Mesothelial cell of epicardium (in vitro differentiated cells): ENCODE measurements at places on chromosomes 3 and 15.

DNA sequence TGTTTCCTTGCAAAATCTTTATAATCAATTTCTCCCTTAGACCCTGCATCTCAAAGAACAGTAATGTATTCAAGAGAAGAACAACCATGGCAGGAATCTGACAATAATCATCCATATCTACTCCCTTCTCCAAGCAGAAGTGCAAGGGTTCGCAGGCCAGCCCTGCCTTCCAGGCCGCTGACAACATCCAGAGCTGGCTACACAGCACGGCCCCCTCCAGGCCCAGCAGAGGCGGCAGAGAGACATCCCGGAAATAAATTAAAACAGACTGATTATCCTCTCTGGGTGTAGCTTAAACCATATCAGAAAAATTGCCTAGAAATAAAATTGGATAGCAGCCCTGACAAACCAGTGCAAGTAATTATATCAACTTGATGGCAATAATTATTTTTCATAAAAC lies 223.3 kb downstream of the FAM43A start:
- H3K4me1 ChIP-seq = peaks cover 2% of the 10 kb centered on the region
- DNase-seq = no peak
- no peak overlapping the region for H3K27ac ChIP-seq
- H3K4me3 ChIP-seq = no peak overlapping the region

DNA sequence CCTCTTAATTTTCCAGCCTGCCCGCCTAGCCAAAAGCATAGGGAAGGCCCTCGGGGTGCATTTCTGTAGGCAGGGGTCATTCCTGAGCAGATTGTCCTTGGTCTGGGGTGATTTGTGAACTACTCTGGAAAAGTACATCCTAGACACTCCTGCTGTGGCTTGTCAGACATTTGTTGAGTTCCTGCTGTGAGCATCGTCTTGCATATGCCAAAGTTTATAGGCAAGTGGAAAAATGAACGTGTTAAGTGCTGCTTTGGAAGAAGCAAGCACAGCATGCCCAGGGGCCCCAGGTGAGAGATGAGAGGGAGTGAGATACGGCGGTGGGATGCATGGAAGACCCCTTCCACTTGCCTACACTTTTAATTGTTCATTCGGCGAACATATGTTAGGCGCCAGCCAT lies 237.7 kb upstream of the ST8SIA2 start:
- H3K4me1 ChIP-seq = peaks cover 50% of the 10 kb centered on the region
- no peak overlapping the region for H3K27ac ChIP-seq
- H3K4me3 ChIP-seq = no peak overlapping the region

GRCh38 chr3:186277268-186277909 lies 84.6 kb downstream of the DGKG start:
- no peak for DNase-seq
- H3K27me3 ChIP-seq = peaks cover 52% of the 10 kb centered on the region
- no peak overlapping the region for H3K4me3 ChIP-seq
- H3K36me3 ChIP-seq = no peaks in the 10 kb centered on the region
- H3K4me1 ChIP-seq = peaks cover 4% of the 10 kb centered on the region

- H3K27ac ChIP-seq = no peak overlapping the region
- H3K4me3 ChIP-seq = no peak overlapping the region
- no peak for DNase-seq
- peaks cover 14% of the 10 kb centered on the region for H3K4me1 ChIP-seq
- no peaks in the 10 kb centered on the region for H3K27me3 ChIP-seq
- no peaks in the 10 kb centered on the region for H3K36me3 ChIP-seq
These were observed 71.1 kb downstream of the MGLL start for GRCh38 chr3:127751163-127751621.

DNA sequence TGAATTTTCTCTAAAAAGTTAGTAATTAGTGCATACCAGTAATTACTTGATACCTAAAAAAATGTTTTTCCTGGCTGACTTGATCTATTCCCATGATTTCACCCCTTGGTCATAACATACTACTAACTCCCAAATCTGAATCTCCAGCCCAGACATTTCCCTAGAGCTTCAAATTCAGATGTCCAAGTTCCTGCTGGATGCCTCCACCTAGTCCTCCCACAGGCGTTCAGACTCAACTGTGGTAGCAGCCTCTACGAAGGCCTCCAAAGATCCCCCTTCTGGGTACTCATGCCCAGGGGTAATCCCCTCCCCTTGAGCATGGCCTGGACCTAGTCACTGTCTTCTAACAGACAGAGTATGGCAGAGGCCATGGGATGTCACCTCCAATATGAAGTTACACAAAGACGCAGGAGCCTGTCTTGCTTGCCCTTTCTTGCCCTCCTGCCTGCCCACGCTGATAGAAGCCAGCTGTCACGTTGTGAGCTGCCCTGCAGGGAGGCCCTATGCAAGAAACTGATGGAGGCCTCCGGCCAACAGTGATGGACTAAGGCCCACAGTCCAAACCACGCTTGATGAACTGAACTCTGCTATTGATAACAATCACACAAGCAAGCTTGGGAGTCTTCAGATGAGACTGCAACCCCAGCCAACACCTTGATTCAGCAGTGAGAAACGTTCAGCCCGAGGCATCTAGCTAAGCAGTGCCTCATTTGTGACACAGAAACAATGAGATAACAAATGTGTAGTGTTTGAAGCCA lies 8.6 kb upstream of the FBN1 start:
- DNase-seq = no peak
- H3K4me3 ChIP-seq = no peak overlapping the region
- H3K27me3 ChIP-seq = no peaks in the 10 kb centered on the region
- no peaks in the 10 kb centered on the region for H3K4me1 ChIP-seq

- H3K27me3 ChIP-seq = no peaks in the 10 kb centered on the region
- no peak overlapping the region for H3K4me3 ChIP-seq
- H3K4me1 ChIP-seq = peaks cover 13% of the 10 kb centered on the region
- DNase-seq = no peak
These were observed 12.7 kb downstream of the KLHL25 start for GRCh38 chr15:85782064-85782463.

DNA sequence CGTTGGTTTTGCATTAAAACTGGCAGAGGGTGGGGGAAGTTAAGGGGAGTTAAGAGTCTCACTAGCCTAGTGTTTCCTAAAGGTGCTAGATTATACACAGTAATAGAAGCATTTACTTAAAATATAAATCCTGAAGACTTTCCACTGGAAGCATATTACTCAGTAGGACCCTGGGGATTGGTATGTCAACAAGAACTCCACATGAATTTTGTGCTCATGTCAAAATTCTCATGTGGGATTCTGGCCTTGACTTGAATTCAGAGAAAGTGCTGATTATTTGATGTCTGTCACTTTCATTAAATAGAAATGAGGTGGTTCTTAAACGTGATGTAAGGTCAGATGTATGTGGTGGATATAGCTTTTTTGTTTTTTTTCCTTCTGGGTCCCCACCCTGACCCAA lies 997.2 kb downstream of the TUSC7 start:
- H3K27me3 ChIP-seq = peaks cover 27% of the 10 kb centered on the region
- no peak for DNase-seq
- H3K4me1 ChIP-seq = peaks cover 6% of the 10 kb centered on the region
- no peaks in the 10 kb centered on the region for H3K36me3 ChIP-seq
- no peak overlapping the region for H3K4me3 ChIP-seq

- H3K27ac ChIP-seq = peak overlapping the region; percentile 25
- no peaks in the 10 kb centered on the region for H3K27me3 ChIP-seq
- no peak overlapping the region for H3K4me3 ChIP-seq
- H3K4me1 ChIP-seq = peaks cover 2% of the 10 kb centered on the region
- H3K36me3 ChIP-seq = peaks cover 14% of the 10 kb centered on the region
These were observed 36.0 kb downstream of the TSPAN3 start for GRCh38 chr15:77034695-77035489.

GRCh38 chr3:21185816-21186314 lies 565.1 kb downstream of the ZNF385D start:
- no peaks in the 10 kb centered on the region for H3K36me3 ChIP-seq
- DNase-seq = no peak
- no peaks in the 10 kb centered on the region for H3K4me1 ChIP-seq
- no peak overlapping the region for H3K4me3 ChIP-seq
- H3K27me3 ChIP-seq = no peaks in the 10 kb centered on the region

GRCh38 chr3:54188176-54188791 lies 65.9 kb downstream of the CACNA2D3 start:
- no peak overlapping the region for H3K27ac ChIP-seq
- H3K36me3 ChIP-seq = no peaks in the 10 kb centered on the region
- H3K4me3 ChIP-seq = no peak overlapping the region

DNA sequence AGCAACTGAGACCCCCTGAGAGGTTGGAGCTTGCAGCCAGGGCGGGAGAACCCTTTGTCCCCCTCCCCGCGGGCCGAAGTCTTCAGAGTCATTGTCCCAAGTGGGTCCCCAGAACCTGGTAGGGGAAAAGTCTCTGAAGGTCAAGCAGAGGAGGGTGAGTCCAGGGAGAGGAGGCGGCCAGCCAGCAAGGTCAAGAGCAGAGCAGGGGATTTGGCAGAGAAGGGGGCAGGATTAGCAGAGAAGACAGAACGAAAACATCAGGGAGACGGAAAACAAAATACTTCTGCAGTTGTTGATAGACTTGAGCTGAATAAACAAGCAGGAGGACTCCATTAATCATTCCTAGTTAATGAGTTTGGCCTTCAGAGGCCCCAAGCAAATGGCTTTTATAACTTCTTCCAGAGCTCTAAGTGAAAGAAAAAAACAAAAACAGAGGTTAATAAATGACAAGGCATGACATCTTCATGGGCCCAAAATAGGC lies 66.7 kb downstream of the GRIP2 start:
- H3K4me1 ChIP-seq = peaks cover 14% of the 10 kb centered on the region
- H3K4me3 ChIP-seq = no peak overlapping the region
- no peak overlapping the region for H3K27ac ChIP-seq
- DNase-seq = no peak
- H3K36me3 ChIP-seq = peaks cover 32% of the 10 kb centered on the region
- H3K27me3 ChIP-seq = no peaks in the 10 kb centered on the region

DNA sequence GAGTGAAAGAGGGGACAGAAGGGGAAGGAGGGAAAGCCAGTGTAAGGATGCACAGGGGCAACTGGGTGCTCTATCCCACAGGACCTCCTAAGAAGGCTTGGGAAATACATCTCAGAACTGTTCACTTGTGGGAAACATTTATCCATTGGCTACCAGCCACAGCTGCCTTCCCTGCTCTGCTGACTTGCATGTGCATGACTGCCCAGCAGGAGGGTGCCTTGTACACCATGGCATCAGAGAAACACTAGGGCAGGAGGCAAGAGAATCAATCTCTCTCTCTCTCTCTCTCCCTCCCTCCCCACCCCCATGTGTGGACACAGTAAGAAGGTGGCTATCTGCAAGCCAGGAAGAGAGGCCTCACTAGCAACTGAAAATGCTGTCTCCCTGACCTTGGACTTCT lies 62.9 kb upstream of the ZBTB38 start:
- H3K4me3 ChIP-seq = no peak overlapping the region
- DNase-seq = no peak
- H3K27me3 ChIP-seq = no peaks in the 10 kb centered on the region
- H3K36me3 ChIP-seq = no peaks in the 10 kb centered on the region

GRCh38 chr3:184619369-184619768 lies 57.8 kb downstream of the EPHB3 start:
- no peaks in the 10 kb centered on the region for H3K36me3 ChIP-seq
- no peaks in the 10 kb centered on the region for H3K27me3 ChIP-seq
- peaks cover 39% of the 10 kb centered on the region for H3K4me1 ChIP-seq
- H3K4me3 ChIP-seq = no peak overlapping the region
- no peak for DNase-seq

DNA sequence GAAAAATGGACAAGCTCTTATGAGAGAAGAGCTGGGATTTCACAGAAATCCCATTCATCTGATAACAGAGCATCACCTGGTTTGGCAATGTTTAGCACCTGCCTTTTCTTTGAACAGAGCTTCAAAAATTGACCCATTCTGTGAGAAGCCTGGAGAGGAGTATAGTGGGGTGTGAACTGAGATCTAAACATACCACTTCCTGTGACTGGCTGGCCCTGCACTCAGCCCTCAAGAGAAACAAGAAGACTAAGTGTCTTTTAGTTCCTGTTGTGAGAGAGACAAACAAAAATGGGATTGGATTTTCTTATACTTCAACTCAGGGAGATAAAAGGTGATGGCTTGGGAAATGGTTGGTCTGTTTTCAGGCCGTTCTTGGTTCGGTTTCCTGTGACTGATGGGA lies 1060.2 kb downstream of the ROBO1 start:
- no peak for DNase-seq
- H3K36me3 ChIP-seq = peaks cover 6% of the 10 kb centered on the region
- H3K27ac ChIP-seq = peak overlapping the region; percentile 73
- H3K27me3 ChIP-seq = no peaks in the 10 kb centered on the region
- H3K4me3 ChIP-seq = no peak overlapping the region

- no peak overlapping the region for H3K27ac ChIP-seq
- no peak for DNase-seq
- H3K36me3 ChIP-seq = no peaks in the 10 kb centered on the region
- peaks cover 2% of the 10 kb centered on the region for H3K27me3 ChIP-seq
- H3K4me1 ChIP-seq = no peaks in the 10 kb centered on the region
These were observed 224.6 kb downstream of the VGLL3 start for GRCh38 chr3:86766331-86766730.

- no peak overlapping the region for H3K4me3 ChIP-seq
- peaks cover 49% of the 10 kb centered on the region for H3K4me1 ChIP-seq
- DNase-seq = no peak
- no peak overlapping the region for H3K27ac ChIP-seq
- H3K36me3 ChIP-seq = no peaks in the 10 kb centered on the region
These were observed 10.1 kb downstream of the USP3 start for GRCh38 chr15:63514531-63514943.

- H3K36me3 ChIP-seq = no peaks in the 10 kb centered on the region
- no peaks in the 10 kb centered on the region for H3K4me1 ChIP-seq
- H3K27me3 ChIP-seq = no peaks in the 10 kb centered on the region
- DNase-seq = no peak
- no peak overlapping the region for H3K27ac ChIP-seq
- no peak overlapping the region for H3K4me3 ChIP-seq
These were observed 205.9 kb downstream of the GABRG3 start for GRCh38 chr15:27176785-27177406.

DNA sequence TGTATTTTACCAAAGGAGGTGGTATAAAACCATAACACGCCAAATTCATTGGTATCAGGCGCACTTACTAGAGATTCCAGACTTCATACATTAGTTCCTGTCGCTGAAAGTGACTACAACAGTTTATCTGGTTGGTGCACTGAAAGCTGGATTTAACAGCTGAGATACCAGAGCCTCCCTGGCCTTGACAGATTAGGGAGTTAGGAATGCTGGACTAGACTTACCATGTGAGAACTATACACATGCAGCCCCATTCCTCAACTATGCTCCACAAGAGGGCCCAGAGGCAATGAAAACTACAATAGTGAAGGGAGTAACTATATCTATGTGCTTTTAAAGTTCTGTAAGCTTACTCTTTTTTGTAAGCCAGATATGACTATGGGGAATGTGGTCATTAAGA lies 174.4 kb downstream of the STAG1 start:
- peaks cover 13% of the 10 kb centered on the region for H3K36me3 ChIP-seq
- no peak for DNase-seq
- H3K4me3 ChIP-seq = no peak overlapping the region
- no peaks in the 10 kb centered on the region for H3K27me3 ChIP-seq
- peaks cover 13% of the 10 kb centered on the region for H3K4me1 ChIP-seq
